ENCODE measurements at places on chromosomes 3 and 15.

GRCh38 chr3:25259871-25260270 is 168.2 kb upstream of the RARB start:
- no peak for DNase-seq

DNA sequence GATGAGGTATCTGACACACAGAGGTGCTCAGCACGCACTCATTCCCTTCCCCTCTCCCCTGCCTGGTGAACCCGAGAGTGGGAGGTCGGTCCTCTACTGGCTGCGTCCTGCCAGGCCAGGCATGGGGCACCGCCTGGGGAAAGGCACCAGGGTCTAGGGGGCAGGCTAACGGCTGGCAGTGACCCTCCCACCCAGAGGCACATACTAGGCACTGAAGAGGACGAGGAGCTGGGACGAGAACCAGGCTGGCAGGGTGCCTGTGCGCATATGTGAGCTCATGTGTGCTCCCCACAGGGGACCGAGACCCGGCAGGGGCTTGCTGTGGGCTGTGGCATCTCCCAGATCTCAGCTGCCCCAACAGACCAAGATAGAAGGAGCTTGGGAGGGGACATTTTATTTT is 86.7 kb downstream of the IQSEC1 start:
- no peak for DNase-seq

DNA sequence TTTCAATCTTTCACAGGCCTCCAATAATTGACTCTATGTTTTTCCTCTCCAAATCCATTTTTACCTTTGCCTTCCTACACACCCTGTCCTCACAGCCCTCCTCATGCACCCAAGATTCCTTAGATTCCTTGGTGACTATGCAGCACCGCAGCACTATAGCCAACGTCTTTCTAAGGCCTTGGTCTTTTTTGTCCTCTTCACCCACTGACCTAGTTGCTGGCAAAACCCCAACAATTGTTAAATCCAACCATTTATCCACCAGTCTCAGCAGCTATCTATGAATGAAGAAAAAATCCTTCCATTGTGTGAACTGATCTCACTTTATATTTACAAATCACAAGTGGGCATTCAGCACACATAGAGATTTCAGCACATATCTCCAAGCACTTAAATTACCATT is 203.9 kb downstream of the VGLL3 start:
- DNase-seq = no peak

DNA sequence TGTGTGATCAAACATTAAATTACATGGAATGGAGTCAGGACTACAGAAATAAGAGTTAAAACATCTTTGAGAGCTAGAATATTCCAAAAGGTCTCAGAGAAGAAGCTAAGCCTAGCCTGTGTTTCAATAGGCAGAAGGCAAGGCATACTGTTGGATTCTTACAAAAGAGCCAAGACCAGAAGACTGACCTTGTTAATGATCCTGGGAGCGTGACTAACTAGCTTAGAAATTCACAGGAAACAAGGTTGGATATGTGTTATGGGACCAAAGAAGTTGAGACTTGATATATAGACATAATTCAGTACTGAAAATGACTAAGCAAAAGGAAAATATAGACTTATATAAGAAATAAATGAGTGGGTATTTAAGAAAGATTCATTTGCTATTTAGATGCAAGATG is 50.1 kb downstream of the FEZF2 start:
- no peak for DNase-seq

GRCh38 chr3:8164145-8164544 is 337.5 kb upstream of the LMCD1 start:
- DNase-seq = no peak

GRCh38 chr3:49654955-49655556 is 19.1 kb upstream of the APEH start:
- no peak for DNase-seq

DNA sequence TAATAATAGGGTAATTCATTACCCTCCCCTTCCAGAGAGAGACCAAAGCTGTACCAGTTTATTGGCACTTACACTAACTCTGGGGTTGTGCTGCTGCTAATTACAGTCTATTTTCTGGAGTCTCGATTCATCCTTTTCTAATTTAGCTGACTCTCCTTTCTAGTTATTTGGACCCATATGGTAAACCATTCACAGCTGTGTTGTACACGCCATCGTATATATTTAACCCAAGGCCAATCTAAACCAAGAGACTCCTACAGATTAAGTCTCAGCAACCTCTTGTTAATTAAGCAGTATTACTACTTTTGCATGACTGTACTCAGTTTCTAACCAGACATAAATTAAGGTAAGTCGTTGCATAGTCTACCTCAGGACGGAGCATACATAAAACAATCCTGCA is 22.5 kb downstream of the ANXA2 start:
- DNase-seq = no peak

DNA sequence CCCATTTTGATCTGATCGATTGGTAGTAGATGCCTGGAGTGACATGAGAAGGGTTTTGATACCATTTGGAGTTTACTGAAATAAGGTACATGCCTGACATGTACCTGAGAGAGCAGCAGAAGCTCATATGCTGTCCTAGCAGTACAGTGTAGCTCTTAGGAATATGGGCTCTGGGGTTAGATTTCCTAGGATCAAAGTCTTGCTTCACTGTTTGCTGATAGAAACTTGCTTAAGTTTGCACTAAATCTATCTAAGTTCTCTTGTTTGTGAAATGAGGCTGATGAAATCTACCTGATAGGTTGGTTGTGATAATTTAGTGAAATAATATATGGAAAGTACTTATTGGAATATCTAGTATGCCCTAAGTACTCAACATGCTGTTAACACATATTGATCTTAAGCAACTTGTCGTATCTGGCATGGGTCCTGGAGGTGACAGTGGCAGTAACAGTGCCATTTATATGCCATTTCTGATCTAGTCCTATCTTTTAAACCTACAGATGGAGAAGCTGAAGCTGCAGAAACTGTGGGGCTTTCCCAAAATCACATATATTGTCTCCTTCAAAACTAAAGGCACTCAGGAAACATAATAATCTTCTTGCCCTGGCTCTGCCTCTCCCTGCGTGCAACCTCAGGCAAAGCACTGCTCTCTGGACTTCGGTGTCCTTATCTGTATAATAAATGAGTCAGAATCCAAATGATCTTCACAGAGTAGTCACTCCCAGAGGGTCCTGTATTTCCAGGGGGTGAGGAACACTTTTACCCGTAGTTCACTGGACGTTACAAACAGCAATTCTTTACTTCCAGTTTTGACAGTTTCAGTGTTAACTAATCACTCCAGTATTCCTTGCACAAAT is 223.6 kb upstream of the SETMAR start:
- no peak for DNase-seq

DNA sequence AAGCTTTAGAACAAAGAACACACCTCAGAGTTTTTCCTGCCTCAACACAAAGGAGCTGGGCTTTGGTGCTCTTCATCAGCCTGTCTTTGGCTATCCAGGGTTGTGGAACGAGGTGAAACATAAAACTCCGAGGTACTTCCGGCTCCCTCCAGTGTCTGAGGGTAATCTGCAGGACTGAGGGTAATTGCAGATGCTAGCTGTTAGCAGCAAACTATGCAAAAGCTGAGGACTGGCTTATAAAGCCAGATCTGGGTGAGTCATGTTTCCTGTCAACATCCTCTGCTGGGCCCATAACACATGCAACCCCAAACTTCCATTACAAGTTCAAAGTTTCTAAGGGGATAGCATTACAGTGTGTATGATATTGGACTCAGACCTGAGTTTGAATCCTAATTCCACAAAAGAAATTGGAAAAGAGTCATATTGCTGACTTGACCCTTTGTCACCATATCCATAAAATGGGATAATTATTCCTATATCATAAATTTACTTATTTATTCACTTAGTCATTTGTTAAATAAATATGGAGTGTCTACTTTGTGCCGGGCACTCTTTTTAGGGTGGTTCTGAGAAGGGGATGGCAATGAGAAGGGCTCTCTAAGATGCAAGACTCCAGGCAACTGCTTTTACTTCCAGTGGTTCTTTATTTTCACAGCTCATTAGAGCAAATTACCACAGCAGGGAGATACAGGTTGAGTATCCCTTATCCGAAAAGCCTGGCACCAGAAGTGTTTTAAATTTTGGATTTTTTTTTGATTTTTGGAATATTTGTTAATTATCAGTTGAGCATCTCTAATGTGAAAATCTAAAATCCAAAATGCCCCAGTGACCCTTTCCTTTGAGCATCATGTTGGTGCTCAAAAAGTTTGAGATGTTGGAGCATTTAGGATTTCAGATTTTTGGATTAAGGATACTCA is 9.5 kb upstream of the TRIM69 start:
- DNase-seq = peak; percentile 48

GRCh38 chr3:171457607-171458061 is 2.6 kb downstream of the TNIK start:
- no peak for DNase-seq

GRCh38 chr3:128480717-128481437 is 12.1 kb downstream of the GATA2 start:
- no peak for DNase-seq

GRCh38 chr15:36108541-36108940 is 470.9 kb upstream of the CDIN1 start:
- no peak for DNase-seq

GRCh38 chr15:80892414-80892813 is 97.2 kb downstream of the MESD start:
- no peak for DNase-seq

- no peak for DNase-seq
Observed at GRCh38 chr15:24761704-24762302, 86.2 kb downstream of the NPAP1 start.

GRCh38 chr15:48473667-48474066 is 142.4 kb downstream of the DUT start:
- no peak for DNase-seq

GRCh38 chr3:184042617-184043016 is 10.2 kb upstream of the HTR3C start:
- DNase-seq = no peak

- DNase-seq = no peak
Observed at GRCh38 chr3:99962703-99963102, 145.0 kb downstream of the CMSS1 start.

GRCh38 chr15:93035092-93035915 is 53.7 kb downstream of the RGMA start:
- DNase-seq = no peak

DNA sequence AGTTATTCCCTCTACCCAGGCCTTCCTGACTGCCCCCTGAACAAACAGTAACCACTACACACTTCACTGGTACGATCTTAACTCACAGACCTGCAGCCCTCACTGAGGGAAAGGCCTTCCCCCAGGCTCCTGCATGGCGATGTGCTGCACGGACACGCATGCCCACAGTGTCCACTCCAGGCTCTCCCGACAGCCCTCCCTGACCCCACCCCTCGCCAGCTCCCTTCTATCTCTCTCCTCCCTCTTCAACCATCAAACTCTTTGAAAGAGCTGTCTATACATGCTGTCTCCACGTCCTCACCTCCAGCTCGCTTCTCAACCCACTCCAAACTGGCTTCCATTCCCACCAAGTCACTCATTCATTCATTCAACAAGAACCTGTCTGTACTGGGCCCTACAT is 3.9 kb downstream of the SCN5A start:
- DNase-seq = no peak

- peak; percentile 41 for DNase-seq
Observed at GRCh38 chr3:16849229-16849628, 35.5 kb upstream of the PLCL2 start.

DNA sequence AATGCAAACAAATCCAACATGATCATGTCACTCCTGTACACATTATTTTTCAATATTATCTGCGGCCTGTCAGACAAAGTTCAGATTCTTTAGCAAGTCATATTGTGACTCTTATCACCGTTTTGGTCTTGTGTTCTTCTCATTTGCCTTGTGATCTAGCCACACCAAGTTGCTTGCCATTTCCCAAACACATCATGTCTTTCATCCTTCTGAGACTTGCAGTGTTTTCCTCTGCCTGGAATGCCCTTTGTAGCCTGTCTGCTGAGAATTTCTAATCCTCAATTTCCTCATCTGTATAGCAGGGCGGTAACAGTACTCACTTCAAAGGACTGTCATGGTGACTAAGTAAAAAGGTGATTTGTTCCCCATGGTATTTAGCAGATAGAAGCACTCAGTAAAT is 135.0 kb downstream of the GREM1 start:
- DNase-seq = no peak

- no peak for DNase-seq
Observed at GRCh38 chr15:59685737-59686297, 3.3 kb downstream of the BNIP2 start.

DNA sequence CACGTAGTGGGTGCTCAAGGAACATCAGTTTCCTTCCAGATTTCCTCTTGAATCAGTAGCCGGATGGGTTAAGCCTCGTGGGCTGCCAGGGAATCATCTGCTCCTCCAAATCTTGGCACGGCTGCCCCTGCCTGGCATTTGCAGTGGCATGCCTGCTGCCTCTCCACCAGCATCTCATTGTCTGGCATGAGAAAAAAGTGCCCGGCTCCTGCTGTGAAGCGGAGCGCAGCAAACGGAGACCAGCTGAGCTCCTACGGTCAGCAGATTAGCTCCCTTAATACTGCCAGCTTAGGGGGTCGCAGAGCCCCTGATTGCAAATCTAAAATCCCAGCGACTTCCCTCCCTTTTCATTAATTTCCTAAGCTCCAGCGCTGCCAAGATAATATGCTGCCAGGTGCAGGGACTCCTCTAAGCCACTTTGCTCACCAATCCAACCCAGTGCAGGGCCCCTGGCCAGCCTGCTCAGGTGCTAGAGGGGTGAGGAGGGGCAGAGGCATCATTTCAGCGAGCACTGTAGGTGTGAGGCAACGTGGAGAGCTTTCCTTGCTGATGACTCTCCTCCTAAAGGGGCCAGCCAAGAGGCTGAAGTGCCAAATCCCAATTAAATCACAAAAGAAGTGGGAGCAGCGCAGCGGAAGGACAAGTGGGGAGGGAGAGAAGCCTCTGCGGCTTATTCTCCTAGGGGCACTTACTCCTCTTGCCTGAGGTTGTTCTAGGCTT is 49.6 kb upstream of the ST8SIA2 start:
- DNase-seq = no peak

- no peak for DNase-seq
Observed at GRCh38 chr3:123129532-123129931, 62.7 kb downstream of the PDIA5 start.

GRCh38 chr3:123120573-123120972 is 53.7 kb downstream of the PDIA5 start:
- DNase-seq = no peak

Data from CD8-positive, alpha-beta memory T cell (primary cell).